ENCODE measurements at places on chromosomes 12 and 14.

GRCh38 chr14:93228550-93228949 lies 21.5 kb downstream of the UBR7 start:
- DNase-seq, result no peak

- DNase-seq, result no peak
These were observed 115.1 kb downstream of the TTC7B start for GRCh38 chr14:90700933-90701776.

DNA sequence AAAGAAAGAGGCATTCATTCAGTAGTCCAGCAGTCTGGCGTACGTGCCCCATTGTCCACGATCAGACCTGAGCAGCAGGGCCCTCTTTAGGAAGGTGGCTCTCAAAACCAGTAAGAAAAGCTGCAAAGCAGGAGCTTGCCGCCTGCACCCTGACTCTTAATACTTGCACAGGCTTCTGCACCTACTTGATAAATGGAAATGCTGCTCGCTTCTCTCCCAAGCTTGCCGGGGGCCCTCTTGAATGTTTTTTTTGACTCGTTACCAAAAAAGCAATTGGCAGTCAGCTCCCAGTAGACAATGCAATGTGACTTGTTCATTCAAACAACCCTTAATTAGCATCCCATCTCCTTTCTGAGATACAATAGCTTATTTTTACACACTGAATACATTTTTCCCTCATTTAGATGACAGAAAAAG lies 27.2 kb upstream of the PTPRB start:
- no peak for DNase-seq

DNA sequence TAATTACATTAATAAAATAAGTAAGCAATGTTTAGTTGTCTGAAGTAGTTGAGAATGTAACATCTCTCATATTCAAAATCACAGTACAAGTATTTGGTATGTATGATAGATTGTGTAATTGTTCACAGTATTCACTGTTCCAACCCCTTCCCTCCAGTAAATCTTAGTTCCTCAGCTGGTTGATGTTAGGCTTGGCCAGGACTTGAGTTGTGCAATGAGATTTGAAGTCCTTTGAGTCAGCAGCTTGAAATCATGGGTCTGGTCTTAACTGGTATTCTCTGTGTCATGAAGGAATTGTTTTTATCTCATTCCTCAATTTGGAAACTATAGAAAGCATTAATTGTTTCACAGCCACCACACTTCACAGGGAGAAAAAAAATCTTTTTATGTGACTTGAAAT lies 477.1 kb downstream of the FSCB start:
- DNase-seq, result no peak
